ENCODE measurements at places on chromosomes 2 and 18. TPM values are rescaled to one million over a fixed set of nuclear protein-coding genes. Genes with fewer than 3 reads are reported as not detected.

GRCh38 chr2:68772109-68772508 is 37.5 kb downstream of the ARHGAP25 start:
- no peak for DNase-seq

DNA sequence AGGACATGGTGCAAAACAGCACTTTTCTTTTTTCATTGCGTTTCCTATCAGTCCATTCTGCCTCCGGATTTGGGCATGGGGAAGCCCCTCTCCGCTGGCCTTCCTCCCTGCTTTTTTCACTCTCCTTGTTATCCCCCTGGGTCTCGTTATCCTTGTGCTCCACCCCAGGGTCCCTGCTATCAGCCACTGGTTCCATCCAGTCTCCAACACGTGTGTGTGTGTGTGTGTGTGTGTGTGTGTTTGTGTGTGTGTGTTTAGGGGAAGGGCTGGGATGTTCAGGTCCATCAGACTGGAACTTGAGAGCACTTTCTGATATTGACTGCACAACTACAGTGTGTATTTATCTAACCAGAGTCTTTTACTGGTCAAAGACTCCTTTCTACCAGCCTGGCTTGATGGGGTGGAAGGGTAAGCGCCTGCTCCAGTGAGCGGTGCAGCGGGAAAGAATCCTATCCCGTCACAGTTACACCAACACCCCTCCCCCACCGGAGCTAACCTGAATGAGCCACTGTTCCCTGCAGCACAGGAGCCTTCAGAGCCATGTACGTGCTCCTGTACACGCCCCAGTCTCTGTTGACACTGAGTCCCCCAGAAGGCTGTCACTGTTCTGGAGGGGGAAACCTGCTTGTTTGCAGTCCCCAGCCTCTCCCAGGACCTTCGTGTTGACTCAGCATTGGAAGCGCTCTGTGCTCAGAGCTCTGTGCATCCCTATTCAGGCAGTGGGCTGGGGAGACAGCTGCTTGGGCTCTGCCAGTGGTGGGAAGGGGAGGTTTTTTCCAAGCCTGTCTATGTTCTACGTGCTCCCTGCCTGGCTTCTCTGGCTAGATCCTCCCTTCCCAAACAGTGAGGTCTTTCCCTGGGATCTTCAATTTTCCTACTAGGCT is 4.6 kb downstream of the INHA start:
- peak; percentile 15 for DNase-seq

- no peak for DNase-seq
Measured at GRCh38 chr2:231012463-231012862, 16.5 kb downstream of the SPATA3 start.

DNA sequence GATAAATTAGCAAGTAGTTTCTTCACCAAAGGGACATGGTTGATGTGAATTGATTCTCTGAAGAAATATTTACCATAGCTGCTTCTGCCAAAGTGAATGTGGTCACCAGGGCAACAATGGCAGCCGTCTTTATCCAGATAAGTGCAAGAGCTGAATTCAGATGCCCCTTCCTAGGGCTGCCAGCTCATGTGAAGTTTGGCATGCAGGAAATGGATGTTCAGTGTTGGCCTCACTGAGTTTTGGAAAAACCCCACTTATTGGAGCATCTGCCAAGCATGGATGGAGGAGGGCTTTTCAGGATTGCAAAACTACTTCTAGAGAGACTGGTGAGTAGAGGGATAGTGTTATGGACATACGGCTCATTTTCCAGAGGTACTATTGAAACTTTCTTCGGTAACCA is 80.8 kb downstream of the FMNL2 start:
- DNase-seq: no peak

Gene FAM117B
- polyA plus RNA-seq: 0.78 TPM

Gene TSPYL6
- not detected for polyA plus RNA-seq

Gene SERPINB12
- not detected for polyA plus RNA-seq

GRCh38 chr2:156476850-156477206 is 40.6 kb downstream of the GPD2 start:
- peak; percentile 46 for DNase-seq

DNA sequence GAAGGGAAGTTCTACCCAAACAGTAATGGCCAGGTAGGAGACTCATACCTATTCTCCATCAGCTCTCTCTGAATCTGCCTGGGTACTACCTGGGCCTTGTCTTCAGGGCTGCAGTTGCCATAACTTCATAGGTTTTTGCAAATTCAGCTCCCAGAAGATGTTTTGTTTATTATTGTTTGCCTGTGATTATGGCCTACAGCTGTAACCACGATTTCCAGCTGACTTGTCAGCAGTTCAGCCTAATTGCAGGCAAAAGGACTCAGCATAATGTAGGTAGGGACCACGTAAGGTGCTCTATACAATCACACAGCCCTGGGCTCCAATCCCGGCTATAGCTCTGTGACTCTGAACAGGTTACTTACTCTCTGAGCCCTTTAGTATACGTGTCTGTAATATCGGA is 187.0 kb upstream of the FN1 start:
- DNase-seq: no peak

Gene SLC14A1
- 0.21 TPM for polyA plus RNA-seq

Gene RAPH1
- polyA plus RNA-seq: 1.5 TPM

DNA sequence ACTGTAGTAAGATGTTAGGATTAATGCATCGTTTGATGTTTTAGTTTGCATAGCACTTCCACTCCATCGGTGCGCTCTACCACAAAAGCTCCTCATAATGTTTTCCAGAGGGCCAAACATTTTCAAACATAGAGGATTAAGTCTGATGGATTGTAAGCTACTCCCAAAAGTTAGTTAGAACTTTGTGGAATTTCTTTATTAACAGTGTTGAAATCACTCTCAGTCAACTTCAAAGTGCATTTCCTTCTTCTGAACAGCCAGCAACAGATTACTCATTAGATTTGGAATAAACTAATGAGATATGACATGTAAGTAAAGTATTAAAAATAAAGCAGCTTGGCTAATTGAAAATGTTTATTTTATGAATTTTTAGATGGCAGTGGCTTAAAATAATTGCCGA is 30.1 kb upstream of the CTAGE1 start:
- no peak for DNase-seq

Gene CCDC85A
- 0.02 TPM for polyA plus RNA-seq

DNA sequence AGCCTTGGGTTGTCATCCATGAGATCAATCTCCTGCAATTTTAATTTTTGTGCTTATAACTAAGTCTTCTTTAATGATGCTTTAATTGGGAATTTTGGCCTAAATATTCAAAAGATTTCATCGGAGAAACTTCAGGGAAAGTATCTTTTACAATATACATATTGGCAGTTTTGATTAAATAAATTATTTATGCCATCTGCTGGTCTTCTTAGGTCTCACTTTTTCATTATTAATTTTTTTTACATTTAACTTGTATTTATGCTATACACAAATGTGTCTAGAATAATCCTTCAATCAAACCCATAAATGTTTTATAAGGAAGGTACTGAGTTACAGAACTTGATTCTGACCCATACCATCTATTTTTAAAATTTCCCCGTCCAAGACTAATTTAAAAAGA is 95.1 kb upstream of the XPO1 start:
- DNase-seq: no peak

DNA sequence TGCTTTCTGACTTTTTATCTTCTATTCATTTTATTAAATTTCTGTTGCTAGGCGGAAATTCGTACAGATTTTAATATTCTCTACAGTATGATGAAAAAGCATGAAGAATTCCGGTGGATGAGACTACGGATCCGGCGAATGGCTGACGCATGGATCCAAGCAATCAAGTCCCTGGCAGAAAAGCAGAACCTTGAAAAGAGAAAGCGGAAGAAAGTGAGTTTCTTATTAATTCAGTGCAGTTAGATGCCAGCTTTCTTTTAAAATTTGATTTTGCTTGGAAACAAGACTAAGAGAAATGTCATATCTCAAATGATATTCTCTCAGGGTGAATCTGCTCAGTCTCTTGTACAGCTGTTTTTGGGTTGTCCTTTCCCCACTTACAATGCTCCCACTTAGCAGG is 84.3 kb downstream of the MGAT5 start:
- no peak for DNase-seq

- DNase-seq: no peak
Measured at GRCh38 chr2:27489118-27489497, 435 bp downstream of the IFT172 start.

DNA sequence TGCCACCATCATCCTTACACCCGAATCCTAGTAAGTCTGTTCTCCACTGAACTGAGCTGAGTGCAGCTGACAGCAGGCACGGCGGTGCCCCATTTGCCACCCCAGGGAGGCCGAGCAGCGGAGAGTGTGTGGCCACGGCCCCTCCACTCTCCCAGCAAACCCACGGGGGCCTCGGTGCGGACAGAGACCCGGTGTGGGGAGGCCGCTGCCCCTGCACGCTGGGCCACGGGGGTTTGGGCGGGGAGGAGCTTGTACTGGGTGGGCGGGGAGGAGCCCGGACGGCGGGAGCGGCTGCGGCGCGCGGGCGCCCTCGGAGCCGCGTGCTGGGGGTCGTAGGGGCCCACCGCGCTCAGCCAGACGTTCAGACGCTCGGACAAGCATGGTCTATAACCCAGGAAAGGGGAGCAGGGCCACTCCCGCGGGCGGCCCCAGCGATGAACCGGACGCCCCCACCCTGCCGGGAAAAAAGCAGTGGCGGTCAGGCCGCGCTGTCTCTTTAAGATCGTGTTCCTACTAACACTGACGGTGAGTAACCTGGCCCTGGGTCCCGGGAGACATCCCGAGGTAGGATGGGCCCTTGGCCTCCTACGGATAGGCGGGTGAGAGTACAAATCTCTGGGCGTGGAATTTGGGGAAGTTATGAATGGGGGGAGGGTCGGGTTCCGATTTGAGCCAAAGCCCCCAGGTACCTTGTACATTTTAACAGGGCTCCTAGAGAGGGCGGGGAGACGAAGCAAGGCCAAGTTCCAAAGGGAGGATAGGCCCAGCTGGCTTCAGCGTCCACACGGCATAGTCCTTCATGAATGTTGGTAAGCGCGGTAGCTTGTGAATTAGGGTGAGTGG is at the start of gene ITPRIPL1:
Gene ITPRIPL1, plus strand, starts transcription at position 277 of the 843 bp plus-strand sequence. Its CDS starts 523 bp downstream, at position 800.
- no peak for DNase-seq

DNA sequence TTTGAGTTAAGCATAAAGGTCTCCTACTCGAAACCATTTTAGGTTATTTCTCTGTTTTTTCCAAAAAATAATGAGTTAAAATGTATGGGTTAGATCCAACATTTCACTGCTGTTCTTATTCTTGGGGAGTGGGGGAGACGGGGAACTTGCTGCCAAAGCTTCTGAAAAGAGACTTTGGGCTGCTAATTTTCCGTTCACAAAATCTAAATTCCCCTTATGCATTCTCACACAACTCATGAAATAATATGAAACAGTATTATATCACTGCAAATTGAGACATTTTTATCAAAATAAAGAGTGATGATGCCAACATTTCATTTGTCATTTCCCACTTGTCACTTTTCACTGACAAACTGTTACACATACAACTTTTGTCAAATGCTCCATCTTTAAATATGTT is 7.8 kb downstream of the SATB2 start:
- no peak for DNase-seq

DNA sequence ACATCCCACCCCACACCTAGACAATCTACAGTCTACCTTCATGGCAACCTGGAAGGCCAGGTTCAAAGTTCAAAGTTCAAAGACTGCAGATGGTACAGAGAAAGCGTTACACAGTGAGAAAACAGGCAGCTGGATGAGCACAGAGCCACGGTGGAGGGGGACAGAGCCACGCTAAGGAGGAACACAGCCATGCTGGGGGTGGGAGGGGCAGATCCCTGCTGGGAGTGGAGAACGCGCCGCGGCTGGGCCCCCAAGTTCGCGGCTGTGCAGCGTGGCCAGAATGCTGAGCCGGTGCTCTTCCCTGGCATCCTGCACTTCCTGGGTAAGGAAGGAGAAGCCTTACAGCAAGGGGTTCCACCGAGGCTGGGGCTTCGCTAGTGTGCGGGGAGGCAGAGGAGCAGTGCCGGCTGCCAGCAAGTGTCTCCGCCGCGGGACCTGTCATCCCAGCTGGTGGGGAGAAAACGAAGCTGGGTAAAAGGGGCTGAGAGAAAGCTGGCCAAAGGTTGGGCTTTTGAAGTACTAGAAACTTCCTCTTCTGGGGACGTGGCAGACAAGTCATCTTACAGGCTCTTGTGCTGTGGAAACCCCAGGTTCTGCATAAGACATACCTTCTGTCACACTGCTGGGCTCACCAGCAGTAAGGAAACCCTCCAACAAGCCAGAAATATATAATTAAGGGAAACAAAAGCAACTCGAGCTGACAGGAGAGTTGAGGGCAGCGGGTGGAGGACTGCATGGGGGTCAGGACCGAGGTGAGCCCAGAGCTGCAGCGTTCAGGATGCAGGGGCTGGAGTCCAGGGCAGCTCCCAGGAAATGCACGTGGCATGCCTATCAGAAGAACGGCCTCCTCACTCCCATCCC is 115.5 kb downstream of the HDAC4 start:
- DNase-seq: no peak

- no peak for DNase-seq
Measured at GRCh38 chr2:187769437-187769836, 215.2 kb upstream of the TFPI start.

Gene IL1RL1
- polyA plus RNA-seq: 0.03 TPM

Gene LDLRAD4
- polyA plus RNA-seq: not detected

- no peak for DNase-seq
Measured at GRCh38 chr2:165634282-165634681, 159.8 kb downstream of the GALNT3 start.

Gene AKAIN1
- not detected for polyA plus RNA-seq

GRCh38 chr18:40367576-40367975 is 1587.5 kb upstream of the PIK3C3 start:
- DNase-seq: no peak

GRCh38 chr2:122022531-122022930 is 267.1 kb downstream of the TSN start:
- no peak for DNase-seq

GRCh38 chr18:2826581-2826980 is 20.2 kb upstream of the EMILIN2 start:
- no peak for DNase-seq

- no peak for DNase-seq
Measured at GRCh38 chr2:141498561-141498960, 632.3 kb downstream of the LRP1B start.

DNA sequence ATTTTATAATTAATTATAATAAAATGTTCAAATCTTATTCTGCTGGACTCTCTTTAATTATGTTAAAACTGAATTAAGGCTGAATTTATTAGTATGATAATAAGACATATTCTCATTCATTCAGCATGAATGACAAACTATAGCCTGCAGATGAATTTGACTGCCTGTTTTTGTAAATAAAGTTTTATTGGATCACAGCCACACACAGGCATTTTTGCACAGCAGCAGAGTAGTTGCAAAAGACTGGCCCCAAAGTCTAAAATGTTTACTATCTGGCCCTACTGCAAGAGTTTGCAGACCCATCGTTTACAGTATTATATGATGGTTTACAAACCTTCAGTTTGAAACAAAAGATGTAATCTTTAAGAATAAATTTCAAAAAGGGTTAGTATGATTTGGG is 58.6 kb downstream of the RMDN2 start:
- DNase-seq: no peak

Gene SERPINB3
- polyA plus RNA-seq: 0.58 TPM

DNA sequence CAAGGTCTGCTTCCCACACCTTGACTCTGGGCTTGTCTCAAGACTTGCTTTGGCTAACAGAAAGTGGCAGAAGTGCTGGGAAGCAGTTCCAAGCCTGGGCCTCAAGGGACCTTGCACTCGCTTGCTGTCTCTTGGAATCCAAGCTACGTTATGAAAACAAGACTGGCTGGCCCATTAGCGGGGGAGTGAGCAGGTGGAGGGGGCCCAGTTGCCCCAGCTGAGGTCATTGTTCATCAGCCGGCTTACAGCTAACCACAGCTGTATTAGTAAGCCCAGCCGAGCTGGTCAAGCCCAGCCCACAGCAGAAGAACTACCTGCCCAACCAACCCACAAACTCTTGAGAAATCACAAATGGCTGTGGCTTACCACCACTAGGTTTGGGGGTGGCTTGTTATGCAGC is 63.1 kb downstream of the MARCO start:
- no peak for DNase-seq
